ENCODE measurements at places on chromosomes 6 and 20. TPM values are rescaled to one million over a fixed set of nuclear protein-coding genes. Genes with fewer than 3 reads are reported as not detected.
A peak's percentile ranks its signal among the peaks of the same experiment; 100 is the strongest.

GRCh38 chr6:32293695-32294094, 69.8 kb upstream of the NOTCH4 start:
- no peak overlapping the region for H3K27ac ChIP-seq
- H3K4me3 ChIP-seq: no peak overlapping the region
- no peaks in the 10 kb centered on the region for H3K4me1 ChIP-seq
- DNase-seq: no peak
- H3K27me3 ChIP-seq: peaks cover 13% of the 10 kb centered on the region

GRCh38 chr6:41489120-41489851, 56.9 kb upstream of the FOXP4 start:
- no peak for DNase-seq
- H3K27me3 ChIP-seq: peaks cover 18% of the 10 kb centered on the region
- peaks cover 67% of the 10 kb centered on the region for H3K4me1 ChIP-seq
- H3K4me3 ChIP-seq: peak overlapping the region; percentile 17
- no peaks in the 10 kb centered on the region for H3K36me3 ChIP-seq
- peak overlapping the region; percentile 8 for H3K27ac ChIP-seq

DNA sequence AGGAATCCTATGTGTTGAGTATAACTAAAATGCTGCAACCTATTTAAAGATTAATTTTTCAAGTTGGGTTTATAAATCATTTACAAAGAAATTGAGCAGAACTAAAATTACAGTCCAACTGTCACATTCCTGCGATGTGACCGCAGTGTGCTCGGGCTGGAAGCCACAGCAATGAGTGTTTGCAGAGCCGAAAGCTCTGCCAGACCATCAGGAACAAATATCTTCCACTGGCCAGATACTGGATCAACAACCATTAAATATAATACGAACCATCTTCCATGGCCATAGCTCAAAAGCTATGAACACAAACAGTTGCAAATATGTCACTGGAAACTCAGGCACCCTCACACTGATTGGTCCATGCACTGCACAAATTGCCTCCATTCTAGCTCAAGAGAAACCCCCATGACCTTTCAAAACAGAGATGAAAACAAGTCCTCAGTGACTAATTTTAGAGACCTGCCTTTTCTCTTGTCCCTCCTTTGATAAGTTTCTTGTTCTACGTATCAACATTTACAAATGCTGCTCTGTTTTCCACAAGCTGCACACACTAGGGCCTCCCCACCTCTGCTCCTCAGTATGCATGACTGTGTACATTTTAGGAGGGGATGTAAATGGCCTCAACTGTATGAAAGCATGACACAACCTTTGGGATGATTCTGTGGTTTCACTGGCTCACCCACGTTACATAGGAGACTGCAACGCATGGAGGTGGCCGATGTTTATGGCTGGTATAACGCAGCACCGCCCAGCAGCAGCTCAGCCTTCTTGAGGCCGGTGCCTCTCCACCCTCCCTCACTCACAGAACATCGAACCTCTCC, 171.7 kb downstream of the WDR27 start:
- no peaks in the 10 kb centered on the region for H3K27me3 ChIP-seq
- H3K36me3 ChIP-seq: peaks cover 25% of the 10 kb centered on the region
- H3K4me1 ChIP-seq: peaks cover 4% of the 10 kb centered on the region
- no peak overlapping the region for H3K27ac ChIP-seq
- no peak for DNase-seq

SYCP2 gene
- total RNA-seq: 2.3 TPM

SMIM26 gene
- total RNA-seq: 68.3 TPM

TFEB gene
- 1.3 TPM for total RNA-seq
